ENCODE measurements at places on chromosomes 3 and 15. TPM values are rescaled to one million over a fixed set of nuclear protein-coding genes. Genes with fewer than 3 reads are reported as not detected.

ZNF80 gene
- total RNA-seq, result 0.33 TPM

GOLGA6D gene
- total RNA-seq, result not detected

- DNase-seq, result no peak
- H3K36me3 ChIP-seq, result no peaks in the 10 kb centered on the region
- H3K4me1 ChIP-seq, result peaks cover 13% of the 10 kb centered on the region
- no peaks in the 10 kb centered on the region for H3K27me3 ChIP-seq
- no peak overlapping the region for H3K27ac ChIP-seq
- H3K4me3 ChIP-seq, result no peak overlapping the region
Observed at GRCh38 chr3:43256714-43257461, 29.5 kb upstream of the SNRK start.

EPHA3 gene
- total RNA-seq, result not detected

ZMYND10 gene
- total RNA-seq, result 0.94 TPM

- no peak for DNase-seq
- no peak overlapping the region for H3K27ac ChIP-seq
- H3K27me3 ChIP-seq, result no peaks in the 10 kb centered on the region
- no peaks in the 10 kb centered on the region for H3K36me3 ChIP-seq
- H3K4me3 ChIP-seq, result no peak overlapping the region
Observed at GRCh38 chr3:7841451-7841850, 660.2 kb upstream of the LMCD1 start.

- no peak for DNase-seq
- H3K27ac ChIP-seq, result no peak overlapping the region
- no peaks in the 10 kb centered on the region for H3K36me3 ChIP-seq
- no peak overlapping the region for H3K4me3 ChIP-seq
Observed at GRCh38 chr3:54121414-54122323, 683 bp upstream of the CACNA2D3 start.

GRCh38 chr3:188559856-188560255 is 405.9 kb downstream of the LPP start:
- peaks cover 20% of the 10 kb centered on the region for H3K4me1 ChIP-seq
- peaks cover 2% of the 10 kb centered on the region for H3K36me3 ChIP-seq
- no peak overlapping the region for H3K4me3 ChIP-seq
- DNase-seq, result no peak

Measured in activated CD4-positive, alpha-beta memory T cell treated with anti-CD3 and anti-CD28 coated beads for 36 hours (primary cell).